ENCODE measurements at places on chromosomes 7 and 10. TPM values are rescaled to one million over a fixed set of nuclear protein-coding genes. Genes with fewer than 3 reads are reported as not detected.
A peak's percentile ranks its signal among the peaks of the same experiment; 100 is the strongest.

DNA sequence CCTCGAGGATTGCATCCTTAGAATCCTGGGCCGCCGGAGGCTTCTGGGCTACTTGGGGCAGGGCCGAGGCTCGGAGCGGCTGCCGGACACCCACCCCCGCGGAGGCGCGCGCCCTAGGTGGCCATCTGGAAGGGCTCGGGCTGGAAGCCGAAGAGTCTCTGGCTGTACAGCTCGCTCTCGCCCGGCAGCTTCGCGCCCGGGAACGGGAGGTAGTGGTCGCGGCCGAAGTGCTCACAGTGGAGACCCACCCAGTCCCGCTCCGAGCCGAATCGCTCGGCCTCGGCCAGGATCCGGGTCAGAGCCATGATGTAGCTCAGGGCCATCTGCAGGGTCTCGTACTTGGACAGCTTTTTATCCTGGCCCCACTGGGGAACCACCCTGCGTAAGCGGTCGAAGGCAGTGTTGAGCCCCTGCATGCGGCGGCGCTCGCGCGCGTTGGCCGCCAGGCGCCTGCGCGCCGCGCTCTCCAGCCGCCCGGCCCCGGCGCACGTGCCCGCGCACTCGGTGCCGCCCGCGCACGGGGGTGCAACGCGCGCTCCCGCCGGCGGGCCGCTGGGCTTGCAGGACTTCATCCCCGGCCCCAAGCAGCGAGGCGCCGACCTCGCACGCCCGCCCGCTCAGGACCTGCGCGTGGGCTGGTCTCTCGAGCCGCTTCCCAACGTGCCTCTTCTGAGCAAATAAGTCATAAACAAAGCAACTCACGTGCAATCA is 652 bp downstream of the ATOH7 start:
- DNase-seq: peak; percentile 87
- peak overlapping the region; percentile 60 for H3K27ac ChIP-seq
- H3K4me1 ChIP-seq: no peaks in the 10 kb centered on the region
- H3K4me3 ChIP-seq: peak overlapping the region; percentile 86
- H3K36me3 ChIP-seq: no peaks in the 10 kb centered on the region

- H3K27ac ChIP-seq: no peak overlapping the region
- H3K36me3 ChIP-seq: no peaks in the 10 kb centered on the region
- no peaks in the 10 kb centered on the region for H3K4me1 ChIP-seq
- peaks cover 59% of the 10 kb centered on the region for H3K27me3 ChIP-seq
These were observed 39.4 kb upstream of the GDF10 start for GRCh38 chr10:47260505-47261111.

GRCh38 chr7:157576415-157576814 is 239.6 kb downstream of the DNAJB6 start:
- no peak overlapping the region for H3K4me3 ChIP-seq
- no peaks in the 10 kb centered on the region for H3K27me3 ChIP-seq
- H3K27ac ChIP-seq: no peak overlapping the region
- no peaks in the 10 kb centered on the region for H3K36me3 ChIP-seq
- DNase-seq: no peak
- H3K4me1 ChIP-seq: no peaks in the 10 kb centered on the region

C10orf143 gene
- not detected for total RNA-seq

LIPJ gene
- not detected for total RNA-seq
